ENCODE measurements at places on chromosomes 1 and 21.

DNA sequence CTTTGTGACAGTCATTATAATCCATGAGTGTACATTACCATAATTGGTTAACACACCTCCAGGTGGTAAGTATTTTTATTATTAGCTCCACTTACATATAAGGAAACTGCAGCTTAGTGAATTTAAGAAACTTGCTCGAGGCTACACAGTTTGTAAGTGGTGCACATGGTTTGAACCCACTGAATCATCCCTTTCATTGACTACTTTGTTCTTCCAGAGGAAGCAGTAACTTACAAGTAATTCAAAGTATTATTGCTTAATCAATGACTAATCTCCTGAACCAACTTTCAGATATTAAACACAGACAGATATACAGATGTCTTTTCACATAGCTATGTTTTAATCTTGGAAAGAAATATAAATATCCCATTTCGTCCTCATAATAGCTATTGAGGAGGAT is 18.7 kb upstream of the CLDN8 start:
- DNase-seq, result no peak

DNA sequence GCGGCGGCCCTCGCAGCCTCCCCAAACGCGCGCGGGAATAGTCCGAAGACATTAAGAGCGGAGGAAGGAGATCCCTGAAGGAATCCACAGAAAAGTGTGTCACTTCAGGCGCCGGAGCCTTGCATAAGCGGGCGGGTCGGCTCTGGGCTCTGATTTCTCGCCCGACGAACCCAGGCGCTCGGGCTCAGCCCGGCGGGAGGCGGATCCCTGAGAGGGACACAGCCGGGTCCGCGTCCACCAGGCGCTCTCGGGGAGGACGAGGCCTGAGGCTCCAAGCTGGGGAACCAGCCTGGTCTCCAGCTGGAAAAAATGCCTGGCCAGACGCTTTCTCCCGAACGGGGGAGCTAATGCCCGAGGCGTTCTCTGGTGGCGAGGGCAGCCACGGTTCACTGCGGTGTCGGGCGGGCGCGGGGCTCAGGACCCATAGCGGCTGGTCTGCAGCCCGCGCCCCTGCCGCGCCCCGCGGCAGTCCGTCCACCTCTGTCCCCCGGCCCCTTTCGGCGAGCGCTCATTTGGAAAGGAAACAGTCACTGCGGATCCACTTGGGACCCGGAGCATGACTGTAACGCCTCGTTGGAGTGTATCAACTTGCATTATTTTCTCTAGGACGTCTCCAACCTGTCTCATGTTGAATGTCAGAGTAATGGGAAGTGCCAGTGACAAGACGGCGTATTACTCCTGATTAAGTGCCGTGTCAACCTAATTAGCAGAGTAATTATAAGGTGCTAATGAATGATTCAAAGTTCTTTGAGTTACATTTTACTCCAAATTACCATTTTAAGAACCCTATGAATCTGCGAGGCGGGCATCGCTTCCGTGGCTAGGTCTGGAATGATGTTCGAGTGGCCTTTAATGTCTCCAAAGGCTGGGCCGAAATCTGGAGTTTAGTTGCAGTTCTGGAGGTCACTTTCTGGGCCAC is 1.6 kb upstream of the BARHL2 start:
- no peak for DNase-seq

DNA sequence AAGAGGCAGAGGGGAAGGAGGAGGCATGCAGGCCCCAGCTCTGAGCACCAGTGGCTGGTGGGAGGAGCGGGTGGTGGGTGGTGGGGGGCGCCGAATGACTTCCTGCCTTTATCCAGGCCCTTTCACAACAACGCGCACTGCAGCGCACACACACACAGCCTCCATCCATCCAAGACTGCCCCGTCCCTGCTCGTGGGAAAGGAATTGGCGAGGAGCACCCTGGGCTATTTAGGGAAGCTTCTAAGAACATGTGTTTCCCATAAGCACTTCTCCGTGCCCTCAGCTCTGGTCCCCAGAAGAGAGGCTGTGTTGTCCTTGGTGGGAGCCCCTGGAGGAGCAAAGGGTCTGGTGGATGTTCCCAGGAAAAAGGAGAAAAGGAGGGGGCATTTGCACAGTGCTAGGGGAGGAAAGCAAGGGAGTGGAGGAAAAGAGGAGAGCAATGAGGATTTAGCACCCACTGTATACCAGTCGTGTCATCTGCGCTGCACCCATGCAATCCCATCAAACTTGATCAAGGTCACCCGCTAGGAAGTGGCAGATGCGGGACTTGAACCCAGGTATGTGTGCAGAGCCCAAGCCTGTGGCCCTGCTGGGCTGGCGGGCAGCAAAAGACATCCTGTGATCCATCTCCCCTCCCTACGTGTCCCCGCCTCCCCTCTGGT is 28.1 kb downstream of the EPHA2 start:
- no peak for DNase-seq

GRCh38 chr1:69403756-69404320 is 163.9 kb upstream of the LRRC7 start:
- DNase-seq, result no peak

DNA sequence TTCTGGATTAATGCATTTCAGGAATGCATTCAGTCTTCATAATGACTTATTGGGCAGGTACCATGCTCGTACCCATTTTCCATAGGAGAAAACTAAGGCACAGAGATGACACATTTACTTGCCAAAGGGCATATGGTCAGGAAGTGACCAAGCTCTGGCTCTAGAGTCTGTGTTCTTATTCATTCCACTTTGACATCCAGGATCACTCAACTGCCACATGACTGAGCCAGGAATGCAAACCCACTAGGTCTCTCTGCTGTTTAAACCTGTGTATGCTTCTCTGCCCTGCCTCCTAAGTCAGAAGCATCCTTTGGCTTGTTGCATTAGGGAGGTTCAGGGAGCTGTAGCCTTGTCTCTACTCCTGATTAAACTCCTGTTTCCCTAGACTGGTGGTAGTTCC is 7.5 kb downstream of the KAZN start:
- no peak for DNase-seq

GRCh38 chr1:192376374-192376773 is 59.6 kb downstream of the RGS21 start:
- DNase-seq, result no peak

Measured in stimulated activated CD4-positive, alpha-beta T cell treated with anti-CD3 and anti-CD28 coated beads, Interleukin-1b, Interleukin-23, amount 100 ng/mL, for 4 hours (primary cell).